ENCODE measurements at places on chromosomes 11 and 22. TPM values are rescaled to one million over a fixed set of nuclear protein-coding genes. Genes with fewer than 3 reads are reported as not detected.

GRCh38 chr11:64395545-64396078 is 36.6 kb downstream of the RPS6KA4 start:
- no peak for DNase-seq

GRCh38 chr11:73931039-73931645 is 19.7 kb upstream of the DNAJB13 start:
- no peak for DNase-seq

The WT1 gene
- polyA plus RNA-seq, result not detected

- no peak for DNase-seq
These were observed 13.9 kb downstream of the HSD17B12 start for GRCh38 chr11:43694477-43694876.

The APOBEC3B gene
- 1.4 TPM for polyA plus RNA-seq

The SPON1 gene
- polyA plus RNA-seq, result 18.9 TPM

The DDI1 gene
- not detected for polyA plus RNA-seq

DNA sequence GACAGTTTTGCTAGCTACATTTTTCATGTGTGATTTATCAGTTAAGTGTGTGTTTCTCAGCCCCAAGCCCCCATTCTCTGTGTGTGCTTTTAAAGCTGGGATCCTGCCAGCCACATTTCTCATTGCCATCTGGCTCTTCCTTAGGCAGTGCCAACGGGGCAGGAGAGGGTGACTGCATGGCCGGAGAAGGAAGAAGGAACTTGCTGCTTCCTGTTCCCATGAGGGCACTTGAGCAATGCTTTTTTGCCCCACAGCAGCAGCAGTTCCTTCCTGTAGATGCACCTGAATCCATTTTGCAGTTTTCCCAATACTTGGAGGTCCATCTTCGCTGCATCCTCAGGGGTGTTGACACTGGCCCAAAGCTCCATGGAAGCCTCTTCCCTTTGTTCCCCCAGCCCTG is 37.5 kb downstream of the TNRC6B start:
- no peak for DNase-seq

The RAPSN gene
- 93.1 TPM for polyA plus RNA-seq

The LAMTOR1 gene
- polyA plus RNA-seq, result 78.6 TPM

- no peak for DNase-seq
These were observed 6.4 kb downstream of the BIRC3 start for GRCh38 chr11:102323542-102324251.

GRCh38 chr11:23725752-23726151 is 771.1 kb upstream of the LUZP2 start:
- no peak for DNase-seq

- DNase-seq, result no peak
These were observed 21.6 kb downstream of the LRFN4 start for GRCh38 chr11:66878474-66878873.

GRCh38 chr11:45655831-45656230 is 9.6 kb downstream of the CHST1 start:
- DNase-seq, result no peak

DNA sequence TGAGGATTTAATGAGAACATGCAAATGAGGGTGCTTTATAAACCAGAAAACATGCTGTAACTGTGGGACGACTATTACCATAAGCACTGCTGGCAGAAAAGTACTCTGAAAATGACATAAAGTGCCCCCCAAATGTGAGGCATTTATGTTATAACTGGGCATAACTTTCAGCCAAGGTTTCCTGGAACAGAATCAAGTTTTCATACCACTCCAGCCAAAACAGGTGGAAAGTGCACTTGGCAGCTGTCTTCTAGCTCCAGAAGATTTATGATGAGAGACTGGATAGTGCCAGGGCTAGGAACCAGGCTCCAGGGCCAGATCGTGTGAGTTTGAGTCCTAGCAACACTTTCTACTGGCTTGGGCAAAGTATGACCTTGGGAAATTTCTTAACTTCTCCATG is 339.2 kb downstream of the TENM4 start:
- DNase-seq, result no peak

GRCh38 chr22:38569972-38570778 is at the start of gene DMC1:
Gene DMC1, minus strand, starts transcription at chr22:38570183. Its CDS starts 1,927 bp downstream, at chr22:38568256.
- no peak for DNase-seq

GRCh38 chr11:61362542-61362875 is 335 bp downstream of the TMEM138 start:
- no peak for DNase-seq

The GLB1L2 gene
- polyA plus RNA-seq, result 0.47 TPM

The GLYAT gene
- not detected for polyA plus RNA-seq

- DNase-seq, result no peak
These were observed 454.5 kb upstream of the API5 start for GRCh38 chr11:42857344-42857743.

The CTSD gene
- 80.6 TPM for polyA plus RNA-seq

DNA sequence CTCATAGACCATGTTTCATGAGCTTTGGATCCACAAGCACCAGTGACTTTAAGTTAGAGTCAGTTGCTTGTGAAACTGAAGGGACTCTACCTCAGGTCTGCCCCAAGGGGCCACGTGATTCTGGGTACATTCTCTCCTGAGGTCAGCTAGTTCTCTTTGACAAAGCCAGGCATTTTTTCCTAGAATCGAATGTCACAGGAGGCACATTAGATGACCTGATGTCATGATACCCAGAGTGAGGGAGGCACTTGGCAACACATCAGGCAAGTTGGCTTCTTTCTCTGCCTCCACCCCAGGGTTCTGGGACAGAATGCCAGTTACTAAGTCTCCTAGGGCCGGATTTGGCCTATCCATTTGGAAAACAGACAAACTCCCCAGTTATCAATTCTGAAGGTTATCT is 93.0 kb downstream of the APIP start:
- no peak for DNase-seq

The OR52B2 gene
- not detected for polyA plus RNA-seq

DNA sequence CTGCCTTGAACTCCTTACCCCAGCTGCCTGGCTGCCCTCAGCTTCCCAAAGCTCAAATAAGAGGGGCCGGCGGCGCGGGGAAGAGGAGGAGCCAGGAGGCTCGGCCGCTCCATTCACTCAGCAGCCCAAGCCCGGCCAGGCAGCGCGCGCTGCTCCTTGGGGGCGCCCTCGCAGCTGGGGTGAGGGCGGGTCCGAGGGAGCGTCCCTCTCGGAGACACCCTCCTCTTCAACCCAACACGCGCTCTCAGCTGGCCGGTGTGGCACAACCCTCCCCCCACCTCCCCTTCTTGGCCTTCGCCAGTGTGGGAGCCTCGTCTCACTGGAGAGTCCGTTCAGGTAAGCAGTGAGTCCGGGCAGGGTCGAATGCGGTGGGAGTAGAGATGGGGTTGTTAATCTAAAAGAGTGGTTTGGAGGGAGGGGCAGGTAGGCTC is at the start of gene WT1:
TSS of gene WT1 (minus strand) at position 29 of the 431 bp plus-strand sequence.
- DNase-seq, result no peak

DNA sequence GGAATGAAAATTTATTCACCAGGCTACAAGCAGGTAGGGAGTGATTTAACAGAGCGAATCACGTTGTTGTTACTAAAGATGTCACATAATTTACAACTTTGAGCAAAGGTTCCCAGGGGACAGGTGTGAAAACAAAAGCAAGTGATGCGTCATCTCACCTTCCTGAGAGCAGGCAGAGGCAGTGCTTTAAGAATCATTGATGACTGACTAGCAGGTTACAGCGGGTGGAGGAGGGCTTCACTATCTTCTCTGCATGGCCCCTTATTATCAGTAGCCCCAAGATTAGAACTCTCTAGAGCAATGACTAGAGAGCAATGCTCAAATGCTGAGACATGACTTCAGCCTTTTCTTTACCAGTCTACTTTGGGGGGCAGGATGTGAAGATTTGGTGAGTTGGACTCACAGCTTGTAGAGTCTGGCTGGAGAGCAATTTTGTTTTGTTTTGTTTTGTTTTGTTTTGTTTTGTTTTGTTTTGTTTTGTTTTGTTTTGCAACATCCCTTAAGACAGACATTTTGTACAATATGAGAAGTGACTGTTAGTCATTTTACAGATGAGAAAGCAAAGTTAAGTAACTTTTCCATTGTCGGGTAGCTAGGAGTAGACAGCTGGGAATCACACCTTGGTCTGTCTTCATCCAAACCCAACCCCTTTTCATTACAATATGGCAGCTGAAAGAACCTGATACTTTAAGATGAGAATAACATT is 84.8 kb downstream of the SLC1A2 start:
- DNase-seq, result no peak

DNA sequence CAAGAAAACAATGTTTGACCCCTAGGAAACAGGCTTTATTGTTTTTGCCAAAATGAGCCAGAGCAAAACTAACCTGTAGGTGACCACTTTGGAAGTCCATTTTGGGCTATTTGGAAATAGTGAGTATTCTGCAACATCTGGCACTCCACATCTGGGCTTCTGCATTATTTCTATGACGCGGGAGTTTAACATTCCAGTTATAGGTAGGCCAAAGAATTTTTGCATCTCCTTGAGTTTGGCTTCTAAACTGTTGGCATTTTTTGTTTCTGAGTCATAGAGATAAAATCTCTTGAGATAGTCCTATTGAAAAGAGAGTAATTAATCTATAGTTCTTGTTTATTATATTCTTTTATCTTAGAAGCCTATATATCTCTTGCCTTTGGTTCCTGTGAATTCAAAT is 2.9 kb downstream of the MMP7 start:
- no peak for DNase-seq

The CHRM1 gene
- polyA plus RNA-seq, result 0.09 TPM

GRCh38 chr22:46829941-46830715 is 67.7 kb downstream of the TBC1D22A start:
- DNase-seq, result no peak
